Fibroblast of lung (primary cell): ENCODE measurements at places on chromosomes 6 and 20.

DNA sequence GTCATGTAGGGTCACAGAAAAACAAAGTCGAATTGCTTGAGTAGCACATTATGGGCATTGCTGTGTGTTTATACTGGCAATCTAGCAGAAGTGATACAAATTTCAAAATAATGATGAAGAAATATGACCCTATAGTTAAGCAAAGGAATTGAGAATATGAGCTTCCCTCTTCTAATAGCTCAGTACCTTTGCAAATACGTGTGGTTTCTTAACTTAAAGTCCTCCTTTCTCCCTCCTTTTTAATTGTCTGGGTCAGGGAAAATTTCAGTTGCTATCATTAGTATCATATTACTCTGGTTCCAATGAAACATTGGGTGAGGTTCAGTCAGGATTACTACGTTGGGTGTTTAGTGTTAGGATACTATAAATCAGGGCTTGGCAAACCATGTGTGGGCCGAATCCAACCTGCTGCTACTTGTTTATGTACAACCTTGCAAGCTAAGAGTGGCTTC, 166.8 kb upstream of the CARMIL1 start:
- no peak for DNase-seq

GRCh38 chr6:67952121-67952520, 683.0 kb upstream of the ADGRB3 start:
- peak; percentile 21 for DNase-seq

DNA sequence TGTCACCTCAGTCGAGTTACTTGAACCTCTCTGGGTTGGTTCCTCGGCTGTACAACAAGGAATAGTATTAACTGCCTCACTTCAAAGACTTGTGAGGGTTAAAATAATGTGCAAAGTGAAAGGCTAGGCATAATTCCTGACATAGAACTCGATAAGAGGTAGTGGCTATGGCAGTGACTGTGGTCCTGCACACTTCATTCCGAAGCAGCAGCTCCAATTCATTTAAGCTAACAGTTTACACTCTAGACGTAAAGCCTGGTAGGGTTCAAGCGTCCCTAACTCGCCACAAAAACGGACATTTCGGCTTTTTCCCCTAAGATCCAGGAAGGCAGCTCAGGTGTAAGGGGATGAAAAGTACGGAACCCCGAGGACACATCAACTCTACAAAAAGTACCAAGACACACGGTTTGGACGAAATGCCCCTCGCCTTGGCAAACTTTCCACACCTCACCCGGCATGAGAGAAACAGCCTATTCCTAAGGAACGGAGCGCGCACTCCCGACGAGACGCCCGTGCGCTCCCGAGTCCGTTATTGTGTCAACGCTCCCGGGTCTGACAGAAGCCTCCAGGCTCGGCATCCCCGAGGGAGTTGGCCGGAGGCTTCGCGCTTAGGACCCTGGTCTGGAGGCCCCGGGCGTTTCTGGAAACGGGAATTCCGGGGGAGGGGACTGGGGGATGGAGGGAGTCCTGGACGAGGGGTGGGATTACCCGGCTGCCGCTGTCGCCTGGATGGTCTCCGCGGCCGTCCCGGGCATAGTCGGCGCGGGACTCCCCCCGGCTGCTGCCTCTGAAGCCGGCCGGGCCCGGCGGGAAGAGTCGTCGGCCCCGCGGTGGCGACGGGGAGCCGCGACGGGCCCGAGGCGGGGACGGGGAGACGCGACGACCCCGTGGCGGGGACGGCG, 937 bp downstream of the ZNF318 start:
- DNase-seq: peak; percentile 37

- DNase-seq: no peak
These were observed 82.0 kb upstream of the EDN1 start for GRCh38 chr6:12208190-12208589.

- DNase-seq: no peak
These were observed 21.9 kb downstream of the BHLHE23 start for GRCh38 chr20:62984666-62985443.

- DNase-seq: no peak
These were observed 699.5 kb downstream of the QKI start for GRCh38 chr6:164114051-164114450.

GRCh38 chr6:38349221-38349620, 290.5 kb downstream of the BTBD9 start:
- no peak for DNase-seq

DNA sequence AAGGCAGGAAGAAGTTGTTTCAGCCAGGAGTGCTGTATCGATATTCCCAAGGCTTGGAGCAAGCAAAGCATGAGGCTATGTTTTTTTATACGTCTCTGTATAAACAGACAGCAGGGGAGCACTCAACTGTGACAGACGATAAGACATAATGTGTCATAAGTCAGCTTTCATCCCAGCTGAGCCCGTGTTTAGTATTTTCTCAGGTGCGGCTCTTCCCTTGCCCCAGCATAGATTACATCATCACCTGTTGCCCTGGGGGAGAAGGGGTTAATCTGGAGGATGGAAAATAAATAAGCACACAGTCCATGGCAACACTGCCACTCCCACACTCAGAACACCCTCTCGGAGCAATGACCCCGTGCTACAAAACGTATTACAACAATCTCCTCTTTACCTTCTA, 22.1 kb upstream of the KCNK5 start:
- DNase-seq: no peak

DNA sequence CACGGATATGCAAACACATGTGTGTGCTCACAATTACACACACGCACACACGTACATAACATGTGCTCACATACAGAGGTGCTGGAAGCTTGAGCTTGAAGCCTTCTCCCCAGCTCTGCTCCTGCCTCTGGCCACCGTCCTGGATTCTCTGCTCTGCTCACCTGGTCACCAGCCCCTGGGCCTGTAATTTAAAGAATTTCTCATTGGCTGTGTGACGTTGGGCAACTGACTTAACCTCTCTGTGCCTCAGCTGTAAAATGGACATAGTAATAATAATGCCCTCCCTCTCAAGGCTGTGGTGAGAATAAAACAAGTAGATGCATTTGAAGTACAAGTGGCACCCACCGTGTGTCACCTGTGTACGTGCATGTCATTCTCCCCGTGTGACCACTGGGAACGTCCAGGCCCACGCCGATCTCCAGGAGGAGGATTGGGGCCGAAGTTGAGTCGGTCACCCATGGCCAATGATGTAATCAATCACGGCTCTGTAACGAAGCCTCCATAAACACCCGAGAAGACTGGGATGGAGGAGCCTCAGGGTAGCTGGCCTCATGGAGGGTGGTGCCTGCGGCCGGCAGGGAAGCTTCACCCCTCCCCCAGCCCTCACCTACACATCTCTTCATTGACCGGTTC, 160.9 kb upstream of the AFDN start:
- no peak for DNase-seq

DNA sequence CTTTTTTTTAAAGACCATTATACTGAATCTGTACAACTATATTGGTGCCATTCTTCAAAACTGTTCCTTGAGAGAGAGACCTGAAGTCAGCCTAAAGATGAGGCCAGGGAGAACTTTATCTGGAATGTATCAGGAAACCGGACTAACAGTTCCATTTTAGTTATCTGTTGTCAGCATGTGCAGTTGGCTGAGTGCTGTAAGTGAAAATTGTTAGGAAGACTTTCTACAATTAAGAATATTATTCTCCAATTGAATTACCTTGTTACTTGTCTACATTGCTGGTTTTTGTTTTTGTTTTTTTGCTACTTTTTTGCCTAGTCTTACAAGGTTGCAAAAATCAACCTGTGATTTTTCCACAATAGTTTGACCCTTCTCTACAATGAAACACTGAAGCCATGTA, 7.5 kb downstream of the CEP57L1 start:
- no peak for DNase-seq

DNA sequence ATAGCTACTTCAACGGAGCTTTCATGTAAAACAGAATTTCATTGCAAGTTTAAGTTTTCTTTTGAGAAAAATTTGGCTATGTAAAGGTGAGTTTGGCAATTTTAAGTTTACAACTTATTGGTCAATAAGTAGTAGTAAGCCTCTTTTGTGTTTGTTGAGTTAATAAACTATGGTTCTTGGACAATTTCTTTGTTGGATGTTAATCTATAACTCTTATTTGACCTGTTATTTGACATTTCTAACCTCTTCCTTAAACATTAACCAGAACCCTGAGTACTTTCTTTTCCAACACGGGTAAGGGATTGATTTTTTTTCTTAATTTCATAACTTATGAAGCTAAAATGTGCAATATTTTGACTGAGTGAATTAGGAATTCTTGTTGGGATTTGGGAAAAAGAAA, 354.4 kb downstream of the PRKN start:
- DNase-seq: no peak

- DNase-seq: no peak
These were observed 19.9 kb downstream of the GLYATL3 start for GRCh38 chr6:49519660-49520059.

GRCh38 chr6:49423817-49424216, 39.2 kb downstream of the MMUT start:
- no peak for DNase-seq

GRCh38 chr6:34696189-34696738, 303 bp downstream of the ILRUN start:
- DNase-seq: peak; percentile 43

- no peak for DNase-seq
These were observed 877.5 kb downstream of the TFAP2A start for GRCh38 chr6:9537381-9537780.

DNA sequence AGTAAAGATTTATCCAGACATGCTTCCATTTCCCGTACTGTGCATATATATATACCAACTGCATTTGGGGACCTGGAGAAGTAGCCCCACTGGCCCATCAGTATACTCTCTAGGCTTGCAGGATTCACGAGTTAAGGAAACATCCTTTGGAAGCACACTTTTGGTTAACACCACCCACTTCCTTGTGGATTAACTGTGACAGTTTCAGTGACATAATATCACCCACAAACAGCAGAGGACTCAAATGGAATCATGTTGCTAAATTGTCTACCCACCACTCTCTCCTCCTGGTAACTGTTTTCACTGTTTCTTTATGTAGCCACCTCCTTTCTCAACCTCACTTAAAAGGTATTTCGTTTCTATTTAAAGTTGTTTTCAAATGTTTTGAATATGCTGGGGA, 55.0 kb downstream of the PROKR2 start:
- no peak for DNase-seq

- DNase-seq: no peak
These were observed 97.2 kb downstream of the SYNDIG1 start for GRCh38 chr20:24566656-24567055.

DNA sequence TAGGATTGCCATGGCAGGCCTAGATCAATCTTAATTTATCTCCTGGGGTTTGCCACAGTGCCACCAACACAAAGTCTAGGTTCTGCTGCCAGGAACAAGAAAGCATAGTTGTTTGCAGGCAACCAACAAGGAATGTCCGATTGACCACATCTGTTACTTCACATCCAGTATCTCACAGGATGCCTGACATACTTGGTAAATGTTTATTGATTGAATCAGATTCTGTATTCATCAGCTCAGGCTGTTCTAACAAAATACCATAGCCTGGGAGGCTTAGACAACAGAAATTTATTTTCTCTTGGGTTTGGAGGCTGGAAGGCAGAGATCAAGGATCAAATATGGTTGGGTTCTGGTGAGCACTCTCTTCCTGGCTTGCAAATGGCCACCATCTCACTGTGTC, 26.3 kb upstream of the MC3R start:
- peak; percentile 1 for DNase-seq

- no peak for DNase-seq
These were observed 103.0 kb downstream of the EDN3 start for GRCh38 chr20:59403261-59403961.

- no peak for DNase-seq
These were observed 111.3 kb downstream of the UBE3D start for GRCh38 chr6:82954356-82954755.

DNA sequence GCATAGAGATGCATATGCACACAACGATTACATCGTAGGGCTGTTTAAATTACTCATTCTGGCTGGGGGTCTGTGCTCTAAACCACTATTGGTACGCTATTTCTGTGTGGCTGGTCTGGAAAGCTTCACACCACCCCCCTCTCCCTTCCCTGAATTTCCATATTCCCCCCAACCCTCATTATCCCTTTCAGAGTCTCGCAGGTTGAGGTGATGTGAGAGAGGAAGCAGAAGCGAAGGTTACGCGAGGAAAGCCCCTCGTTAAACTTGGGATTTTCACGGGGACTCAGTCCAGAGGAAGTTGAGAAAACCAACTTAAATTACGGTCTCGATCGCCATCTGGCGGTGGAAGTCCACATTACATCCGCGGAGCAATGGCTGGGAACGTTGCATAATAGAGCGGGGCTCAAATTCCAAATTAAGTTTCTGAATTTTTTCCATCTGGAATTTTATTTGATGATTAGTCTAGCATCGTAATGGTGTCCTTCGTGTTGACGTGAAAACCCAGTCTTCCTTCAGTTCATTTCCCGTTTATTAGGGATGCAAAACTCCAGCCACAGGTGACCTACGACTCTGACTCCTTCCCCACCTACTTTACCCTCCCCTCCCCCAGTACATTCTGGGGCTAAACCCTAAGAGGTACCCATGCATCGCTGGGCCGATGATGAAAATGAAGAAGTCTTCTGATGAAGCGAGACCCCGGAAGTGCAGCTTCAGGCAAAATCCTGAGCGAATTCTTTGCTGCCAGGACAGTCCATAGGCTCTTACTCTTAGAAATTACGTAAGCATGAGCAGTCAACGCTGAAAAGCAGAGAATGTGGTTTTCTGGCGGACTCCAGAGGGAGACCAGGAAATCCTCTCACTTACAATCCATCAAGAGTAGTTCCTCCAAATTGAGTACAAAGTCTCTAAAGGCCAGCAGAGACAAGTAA, 19.7 kb downstream of the HLA-DOB start:
- DNase-seq: peak; percentile 42

DNA sequence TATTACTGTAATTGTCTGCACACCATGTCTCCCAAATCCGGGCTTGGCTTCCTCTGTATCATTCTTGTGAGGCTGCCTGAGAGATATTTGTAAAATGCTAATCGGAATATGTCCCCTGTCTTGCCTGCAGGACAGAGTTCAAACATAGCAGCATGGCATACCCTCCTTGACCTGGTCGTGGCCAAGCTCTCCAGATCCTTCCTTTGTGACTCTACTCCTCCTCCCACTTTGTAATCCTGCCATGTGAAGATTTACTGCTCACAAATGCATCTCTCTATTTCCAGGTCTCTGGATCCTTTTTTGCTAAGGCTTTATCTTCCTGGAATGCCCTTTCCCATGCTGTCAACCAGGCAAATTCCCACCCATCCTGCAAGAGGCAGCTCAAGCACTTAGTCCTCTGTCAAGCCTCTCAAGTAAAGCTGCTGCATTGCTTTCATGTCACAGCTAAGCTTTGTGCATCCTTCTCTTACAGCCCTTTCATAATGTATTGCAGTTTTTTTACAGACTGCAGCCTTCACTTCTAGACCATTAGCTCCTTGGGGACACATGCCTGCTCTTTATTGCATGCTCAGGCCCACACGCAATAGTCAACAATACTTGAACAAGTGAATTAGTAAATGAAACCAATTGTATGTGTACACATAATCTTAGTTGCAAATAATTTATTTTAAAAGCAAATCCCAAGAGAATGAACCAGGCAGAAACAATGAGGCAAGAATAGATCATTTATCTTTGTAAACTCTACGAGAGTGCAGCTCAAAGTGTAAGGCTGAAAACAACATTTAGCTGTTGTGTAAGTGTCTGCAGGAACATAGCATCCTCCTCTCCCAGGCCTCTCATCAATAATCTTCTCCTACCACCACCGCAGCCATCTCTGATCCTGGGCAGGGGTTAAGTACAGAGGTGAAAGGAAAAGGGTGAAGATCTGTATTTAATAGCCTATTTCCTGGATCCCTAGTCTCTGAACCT, 45.8 kb downstream of the HIVEP2 start:
- no peak for DNase-seq
